DMS 273 treated with DMSO at 0.1 percent for 48 hours (cell line): ENCODE measurements at places on chromosomes 12 and 14.

DNA sequence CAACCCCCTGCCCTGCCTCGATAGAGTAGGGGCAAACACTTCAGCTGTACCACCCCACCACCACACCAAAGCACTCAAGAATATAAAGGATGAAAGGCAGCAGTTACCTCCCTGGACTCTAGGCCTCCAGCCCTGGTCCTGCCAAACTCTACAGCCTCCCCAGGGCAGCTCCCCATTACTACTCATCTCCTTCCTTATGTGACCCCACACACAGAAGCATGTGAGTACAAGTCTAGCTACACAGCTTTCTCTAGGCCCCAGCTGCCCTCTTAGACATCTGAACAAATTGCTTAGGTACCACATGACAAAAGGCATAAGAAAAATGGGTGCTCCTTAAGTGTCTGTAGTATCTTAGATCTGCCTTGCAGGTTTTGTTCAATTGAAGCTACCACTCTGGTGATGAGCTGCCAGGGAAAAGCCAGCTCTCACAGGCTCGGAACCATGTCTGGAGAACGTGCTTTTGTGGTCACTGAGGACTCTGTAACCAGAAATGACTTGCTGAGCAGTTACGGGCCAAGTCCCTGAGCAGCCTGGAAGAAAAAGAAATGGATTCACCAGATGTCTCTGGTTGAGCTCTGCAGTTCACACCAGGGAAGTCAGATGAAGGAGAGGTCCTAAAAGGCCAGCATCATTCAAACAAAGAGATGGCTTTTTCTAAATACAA is 32.8 kb downstream of the FMNL3 start:
- DNase-seq: no peak

DNA sequence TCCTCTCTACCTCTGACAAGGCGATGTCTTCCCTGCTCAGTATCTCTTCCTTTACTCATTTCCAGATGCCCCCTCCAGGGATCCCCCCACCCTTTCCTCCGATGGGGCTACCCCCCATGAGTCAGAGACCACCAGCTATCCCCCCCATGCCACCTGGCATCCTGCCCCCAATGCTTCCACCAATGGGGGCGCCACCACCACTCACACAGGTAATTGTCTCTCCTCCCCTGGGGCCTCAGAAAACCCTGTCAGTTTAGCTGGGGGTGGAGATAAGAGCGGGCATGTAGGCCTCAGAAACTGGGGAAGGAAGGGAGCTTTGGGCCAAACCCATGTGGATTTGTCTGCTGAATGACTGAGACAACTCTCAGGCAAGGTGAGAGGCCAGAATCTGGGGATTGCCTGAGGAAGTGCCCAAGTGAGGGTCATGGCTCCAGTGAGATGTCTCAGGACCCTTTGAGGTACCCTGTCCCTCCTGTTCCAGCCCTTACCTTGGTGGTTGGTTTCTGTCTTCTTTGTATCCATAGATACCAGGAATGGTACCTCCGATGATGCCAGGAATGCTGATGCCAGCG is 8.1 kb downstream of the PRPF40B start:
- DNase-seq: no peak

- DNase-seq: no peak
These were observed 37.8 kb downstream of the LLPH start for GRCh38 chr12:66092559-66093269.

- DNase-seq: no peak
These were observed 2.5 kb upstream of the ALDH2 start for GRCh38 chr12:111764120-111764821.

GRCh38 chr12:40375076-40375475 is 150.3 kb downstream of the LRRK2 start:
- no peak for DNase-seq

DNA sequence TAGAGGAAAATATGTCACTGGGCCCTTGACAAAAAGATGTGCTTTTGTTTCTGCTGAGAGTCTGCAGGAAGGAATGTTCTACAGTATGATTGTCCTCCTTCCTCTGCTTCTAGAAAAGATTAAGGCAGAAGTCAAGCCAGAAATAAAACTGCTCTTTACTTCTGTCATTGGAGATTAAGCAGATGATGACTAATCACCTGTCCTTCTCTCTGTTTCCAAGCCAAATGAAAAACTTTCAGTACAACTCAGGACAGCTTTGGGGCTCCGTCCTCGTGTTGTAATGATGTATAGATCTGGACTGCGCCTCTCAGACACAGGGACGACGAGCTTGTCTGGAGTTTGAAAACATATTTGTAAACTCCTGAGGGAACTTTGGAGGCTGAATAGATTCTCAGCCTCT is 159.3 kb downstream of the DYRK2 start:
- DNase-seq: no peak

- no peak for DNase-seq
These were observed 43.2 kb upstream of the TUNAR start for GRCh38 chr14:95833429-95833828.

- DNase-seq: no peak
These were observed 173.7 kb downstream of the RBM19 start for GRCh38 chr12:113792450-113792849.

- DNase-seq: no peak
These were observed 65.2 kb downstream of the TRHDE start for GRCh38 chr12:72337382-72337781.

GRCh38 chr12:118029166-118029565 is 12.7 kb downstream of the RFC5 start:
- no peak for DNase-seq

DNA sequence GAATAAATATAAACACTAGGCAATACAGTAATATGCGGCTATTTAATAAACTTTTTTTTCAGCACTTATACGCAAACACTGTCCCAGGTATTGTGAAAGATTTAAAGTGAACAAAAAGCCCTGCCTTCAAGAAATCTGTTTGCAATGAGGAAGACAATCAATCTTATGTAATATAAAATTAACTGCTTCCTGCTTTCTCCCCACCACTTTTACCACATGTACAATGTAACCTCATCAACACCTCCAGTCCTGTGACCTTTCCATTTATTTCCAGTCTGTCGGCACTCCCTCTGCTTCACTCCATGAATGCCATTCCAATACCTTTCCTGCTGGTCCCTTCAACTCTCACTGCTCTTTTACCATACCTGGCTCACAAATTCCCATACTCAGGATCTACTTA is 10.5 kb downstream of the SNX6 start:
- DNase-seq: no peak

DNA sequence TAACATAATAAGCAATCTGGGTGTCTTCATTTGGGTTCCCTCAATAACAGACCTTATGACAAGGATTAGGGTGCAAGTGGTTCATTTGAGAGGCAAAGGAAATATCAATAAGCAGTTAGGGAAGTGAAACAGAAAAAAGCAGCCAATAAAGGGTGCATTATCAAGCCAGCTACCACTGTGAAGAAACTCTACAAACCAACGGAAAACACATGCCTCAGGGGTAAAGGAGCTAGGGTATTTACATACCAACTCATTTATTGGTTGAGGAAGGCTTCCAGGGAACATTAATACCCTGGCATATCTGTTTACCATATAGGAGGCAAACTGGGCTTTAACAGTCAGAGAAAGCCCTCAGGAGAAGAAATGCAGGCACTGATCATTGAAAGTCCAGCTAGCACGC is 22.7 kb upstream of the IFNG-AS1 start:
- DNase-seq: no peak

DNA sequence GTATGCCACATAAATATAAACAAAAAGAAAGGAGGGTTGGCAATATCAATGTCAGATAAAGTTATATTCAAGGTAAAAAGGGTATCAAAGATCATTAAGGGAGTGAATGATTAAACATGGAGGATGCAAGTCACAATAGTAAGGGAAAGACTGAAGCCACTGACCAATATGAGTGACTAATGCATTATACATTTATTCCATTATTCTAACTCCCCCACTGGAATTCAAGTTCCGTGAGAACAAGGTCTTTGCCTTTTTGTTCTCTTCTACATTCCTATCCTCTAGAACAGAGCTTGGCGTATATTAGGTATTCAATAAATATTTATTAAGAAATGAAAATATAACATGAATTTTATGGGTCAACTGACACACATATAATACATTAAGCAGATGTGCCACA is 30.7 kb downstream of the MAP4K5 start:
- no peak for DNase-seq

GRCh38 chr12:103382736-103383346 is 112.9 kb downstream of the C12orf42 start:
- no peak for DNase-seq

GRCh38 chr12:123573870-123574269 is 10.5 kb upstream of the TMED2 start:
- peak; percentile 40 for DNase-seq
